Airway epithelial cell (primary cell): ENCODE measurements at places on chromosomes 13 and 19. TPM values are rescaled to one million over a fixed set of nuclear protein-coding genes. Genes with fewer than 3 reads are reported as not detected.

FCAR gene
- total RNA-seq, result not detected in 2 replicates

TMEM86B gene
- 1.1 and 2.4 TPM in 2 replicates for total RNA-seq

ZNF555 gene
- 1.9 and 4.0 TPM in 2 replicates for total RNA-seq

ZNF547 gene
- 0.56 and 2.6 TPM in 2 replicates for total RNA-seq
